ENCODE measurements at places on chromosomes 5 and 9.

DNA sequence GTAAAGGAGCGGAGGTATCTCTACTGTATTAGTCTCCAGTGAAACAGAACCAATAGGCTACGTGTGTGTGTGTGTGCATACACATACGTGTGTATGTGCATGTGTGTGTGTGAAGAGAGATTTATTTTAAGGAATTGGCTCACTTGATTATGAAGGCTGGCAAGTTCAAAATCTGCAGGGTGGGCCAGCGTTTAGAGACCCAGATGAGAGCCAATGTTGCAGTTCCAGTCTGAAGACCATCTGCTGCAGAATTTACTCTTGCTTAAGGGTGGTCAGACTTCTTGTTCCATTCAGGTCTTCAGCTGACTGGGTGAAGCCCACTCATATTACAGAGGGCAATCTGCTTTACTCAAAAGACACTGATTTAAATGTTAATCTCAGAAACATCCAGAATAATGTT lies 119.2 kb downstream of the FGF18 start:
- H3K27me3 ChIP-seq: no peaks in the 10 kb centered on the region
- DNase-seq: no peak
- H3K4me1 ChIP-seq: no peaks in the 10 kb centered on the region
- no peak overlapping the region for H3K27ac ChIP-seq

- no peak overlapping the region for H3K4me3 ChIP-seq
- peaks cover 25% of the 10 kb centered on the region for H3K4me1 ChIP-seq
- no peaks in the 10 kb centered on the region for H3K27me3 ChIP-seq
- H3K27ac ChIP-seq: no peak overlapping the region
- H3K36me3 ChIP-seq: no peaks in the 10 kb centered on the region
These were observed 78.4 kb downstream of the GLDC start for GRCh38 chr9:6567140-6567591.

DNA sequence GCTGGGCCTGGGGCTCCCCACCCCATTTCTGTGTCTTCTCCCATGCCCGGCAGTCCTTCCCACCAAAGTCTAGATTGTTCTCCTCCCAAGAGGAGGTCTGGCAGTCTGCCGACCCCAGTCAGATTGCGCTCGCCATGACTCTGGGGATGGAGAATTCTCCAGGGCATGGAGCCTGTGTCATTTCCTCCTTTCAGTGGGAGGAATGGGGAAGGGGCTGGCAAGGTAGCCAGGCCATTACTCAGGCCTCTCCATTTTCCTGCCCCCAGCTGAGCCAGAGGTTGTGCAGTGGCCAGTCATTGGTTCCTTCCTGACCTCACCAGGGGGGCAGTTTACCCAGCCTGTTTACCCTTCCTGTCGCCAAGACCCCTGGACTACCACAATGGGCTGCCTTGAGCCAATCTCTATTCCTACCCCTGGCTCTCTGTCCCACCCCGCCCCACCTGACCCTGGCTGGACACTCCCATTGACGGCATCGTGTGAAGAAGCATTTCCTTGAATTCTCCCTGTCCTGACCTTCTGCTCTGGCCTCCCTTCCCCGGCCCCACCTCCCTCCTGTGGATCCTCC lies 628 bp downstream of the SYNPO start:
- H3K4me1 ChIP-seq: peaks cover 93% of the 10 kb centered on the region
- H3K4me3 ChIP-seq: peak overlapping the region; percentile 17
- H3K27me3 ChIP-seq: no peaks in the 10 kb centered on the region
- no peaks in the 10 kb centered on the region for H3K36me3 ChIP-seq
- DNase-seq: no peak
- peak overlapping the region; percentile 91 for H3K27ac ChIP-seq

- H3K27ac ChIP-seq: no peak overlapping the region
- no peak for DNase-seq
- no peaks in the 10 kb centered on the region for H3K4me1 ChIP-seq
- no peaks in the 10 kb centered on the region for H3K36me3 ChIP-seq
These were observed 47.3 kb downstream of the FSTL4 start for GRCh38 chr5:133564921-133565565.

DNA sequence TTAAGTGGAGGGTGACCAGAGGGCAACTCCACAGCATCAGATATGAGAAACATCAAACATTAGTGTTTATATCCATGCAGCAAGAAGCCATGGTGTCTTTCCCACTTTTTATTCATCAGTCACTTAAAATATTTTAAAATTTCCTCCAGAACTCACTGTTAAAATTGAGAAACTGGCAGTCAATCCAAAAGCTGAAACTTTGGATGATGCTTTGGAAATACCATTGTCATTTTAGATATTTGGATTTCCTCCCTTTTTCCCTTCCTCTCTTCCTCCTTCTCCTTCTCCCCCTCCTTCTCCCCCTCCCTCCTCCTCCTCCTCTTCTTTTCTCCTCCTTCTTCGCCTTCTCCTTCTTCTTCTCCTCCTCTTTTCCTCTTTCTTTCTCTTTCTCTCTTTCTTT lies 33.1 kb upstream of the NTRK2 start:
- H3K4me1 ChIP-seq: no peaks in the 10 kb centered on the region
- no peak overlapping the region for H3K27ac ChIP-seq
- no peaks in the 10 kb centered on the region for H3K36me3 ChIP-seq

DNA sequence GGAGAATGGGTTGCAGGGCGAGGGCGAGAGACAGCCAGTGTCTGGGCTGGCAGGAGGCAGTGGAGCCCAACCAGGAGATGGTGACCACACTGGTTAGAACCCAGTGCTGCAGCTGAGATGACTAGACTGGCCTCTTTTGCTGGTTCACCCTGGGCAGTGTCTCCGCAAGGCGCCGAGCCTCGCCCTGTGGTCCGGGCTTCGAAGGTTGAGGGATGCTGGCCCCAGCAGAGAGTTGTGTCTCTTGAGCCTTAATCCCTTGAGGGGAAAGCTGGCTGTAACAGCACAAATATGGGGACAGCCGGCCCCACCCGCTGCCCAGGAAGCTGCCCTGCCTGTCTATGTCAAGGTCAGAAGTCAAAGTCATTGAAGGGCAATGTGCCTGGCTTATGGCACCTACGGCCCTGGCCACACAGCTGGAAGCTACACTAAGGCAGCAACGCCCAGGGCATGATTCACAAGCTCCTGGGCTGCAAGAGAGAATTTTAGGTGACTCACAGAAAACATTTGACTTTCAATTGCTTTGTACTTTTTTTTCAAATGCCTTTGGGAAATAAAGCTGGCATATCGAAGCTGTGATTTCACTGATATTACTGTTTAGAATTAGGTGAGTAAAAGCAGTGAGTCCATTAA lies 33.3 kb downstream of the NKX2-5 start:
- no peaks in the 10 kb centered on the region for H3K27me3 ChIP-seq
- H3K4me3 ChIP-seq: no peak overlapping the region
- DNase-seq: no peak
- no peak overlapping the region for H3K27ac ChIP-seq
- H3K4me1 ChIP-seq: no peaks in the 10 kb centered on the region
- H3K36me3 ChIP-seq: no peaks in the 10 kb centered on the region

Data from vagina (tissue), 2 donors.